Stomach (tissue), 19 donors: ENCODE measurements at places on chromosomes 16 and 17. TPM values are rescaled to one million over a fixed set of nuclear protein-coding genes. Genes with fewer than 3 reads are reported as not detected.
A peak's percentile ranks its signal among the peaks of the same experiment; 100 is the strongest.

- no peak for DNase-seq
Observed at GRCh38 chr17:9932491-9932890, 27.4 kb upstream of the RCVRN start.

DNA sequence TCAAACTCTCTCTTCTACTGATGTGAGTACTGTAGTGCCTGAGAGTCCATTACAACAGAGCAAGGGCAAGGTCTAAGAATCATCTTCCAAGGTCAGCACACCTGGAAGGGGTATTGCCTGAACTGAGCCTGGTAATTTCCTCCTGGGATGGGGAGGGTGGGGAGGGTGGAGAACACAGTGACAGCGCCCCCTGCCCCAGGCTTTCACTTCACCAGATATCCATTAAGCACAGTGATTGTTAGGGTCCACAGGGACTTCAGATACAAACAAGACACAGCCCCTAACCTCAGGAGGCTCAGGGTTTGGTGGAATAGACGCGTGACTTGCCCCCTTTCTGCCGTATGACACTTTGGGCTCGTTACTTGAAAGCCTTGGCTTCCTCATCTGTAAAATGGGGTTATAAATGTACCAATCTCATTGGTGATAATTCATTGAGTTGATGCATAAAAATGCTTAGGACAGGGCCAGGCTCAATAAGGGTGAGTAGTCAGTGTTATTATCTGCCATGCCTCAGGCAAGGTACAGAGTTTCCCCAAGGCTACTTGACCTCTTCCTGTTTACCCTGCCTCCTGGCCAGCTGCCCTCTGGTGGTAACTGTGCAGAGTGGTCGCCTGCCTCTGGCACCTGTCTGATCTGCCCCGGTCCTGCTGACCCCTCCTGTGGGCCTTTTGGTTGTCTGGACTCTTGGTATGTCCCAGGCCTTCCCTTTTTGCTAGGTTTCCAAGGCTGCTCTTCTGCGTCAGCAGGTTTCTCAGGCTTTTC is 13.1 kb upstream of the BRD7 start:
- no peak for DNase-seq

DNA sequence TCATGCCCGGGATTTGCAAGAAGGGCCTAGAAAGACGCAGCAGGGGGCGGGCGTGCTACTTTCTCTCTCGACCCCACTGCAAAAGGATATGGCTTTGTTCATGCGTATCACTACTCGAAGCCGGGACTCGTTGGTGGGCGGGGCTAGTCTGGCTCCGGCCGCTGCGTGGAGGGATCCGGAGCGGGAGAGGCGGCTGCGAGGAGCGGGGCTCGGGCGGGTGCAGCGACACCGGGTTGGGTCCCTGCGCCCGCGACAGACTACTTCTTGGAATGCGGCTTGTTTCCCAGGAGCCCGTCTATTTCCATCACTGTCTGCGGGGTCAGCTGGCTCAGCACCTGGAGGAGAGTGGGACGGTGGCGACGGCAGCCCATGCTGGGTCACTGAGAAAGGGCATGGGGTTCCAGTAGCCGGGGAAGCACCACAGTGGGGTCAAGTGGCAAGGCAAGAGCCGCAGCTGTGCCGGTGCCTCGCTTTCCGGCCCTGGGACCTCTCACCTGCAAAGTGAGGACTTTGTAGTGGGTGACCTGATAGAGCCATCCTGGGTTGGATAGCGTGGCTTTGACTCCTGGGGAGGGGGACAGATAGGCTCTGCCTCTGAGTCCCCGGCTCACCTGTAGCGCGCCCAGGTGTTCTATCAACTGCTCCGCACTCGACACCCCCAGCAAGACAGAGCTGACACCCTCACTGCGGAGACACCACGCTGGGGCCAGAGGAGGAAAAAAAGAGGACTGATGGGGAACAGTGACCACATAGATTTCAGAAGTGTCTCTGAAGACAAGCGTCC is 6.6 kb downstream of the KCNAB3 start:
- peak; percentile 89 for DNase-seq

- DNase-seq: peak; percentile 79
Observed at GRCh38 chr17:298791-299450, 53.7 kb downstream of the RPH3AL start.

- peak; percentile 90 for DNase-seq
Observed at GRCh38 chr16:75420987-75421819, 12.1 kb downstream of the CFDP1 start.

GRCh38 chr17:71164561-71164960 is 956.3 kb upstream of the SOX9 start:
- DNase-seq: no peak

DNA sequence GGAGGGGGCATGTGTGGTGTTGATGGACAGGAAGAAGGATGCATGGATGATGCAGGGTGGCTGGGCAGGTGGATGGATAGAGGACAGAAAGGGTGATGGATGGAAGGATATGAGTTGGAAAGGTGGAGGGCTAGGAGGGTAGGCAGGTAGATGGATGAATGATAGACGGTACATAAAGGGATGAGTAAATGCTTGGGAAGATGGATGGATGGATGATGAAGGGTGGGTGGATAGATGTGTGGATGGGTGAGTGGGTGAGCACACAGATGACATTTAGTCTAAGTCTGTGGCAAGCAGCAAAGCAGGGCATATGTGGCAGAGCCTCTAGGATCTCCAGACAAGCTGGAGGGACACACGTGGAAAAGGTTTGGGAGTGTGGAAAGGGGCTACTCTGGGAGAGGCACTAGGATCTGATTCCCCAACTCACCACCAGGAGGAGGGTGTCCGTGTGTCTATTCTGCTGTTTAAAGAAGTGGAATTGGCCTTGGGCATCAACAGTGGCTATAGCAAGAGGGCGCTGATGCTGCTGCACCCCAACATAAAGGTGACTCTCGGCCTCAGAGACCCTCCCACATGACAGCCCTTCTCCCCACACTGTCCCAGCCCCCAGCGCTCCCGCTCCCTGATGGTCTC is 8.2 kb downstream of the PLD2 start:
- no peak for DNase-seq

GRCh38 chr17:81252326-81252986 is 13.3 kb downstream of the NDUFAF8 start:
- no peak for DNase-seq

DNA sequence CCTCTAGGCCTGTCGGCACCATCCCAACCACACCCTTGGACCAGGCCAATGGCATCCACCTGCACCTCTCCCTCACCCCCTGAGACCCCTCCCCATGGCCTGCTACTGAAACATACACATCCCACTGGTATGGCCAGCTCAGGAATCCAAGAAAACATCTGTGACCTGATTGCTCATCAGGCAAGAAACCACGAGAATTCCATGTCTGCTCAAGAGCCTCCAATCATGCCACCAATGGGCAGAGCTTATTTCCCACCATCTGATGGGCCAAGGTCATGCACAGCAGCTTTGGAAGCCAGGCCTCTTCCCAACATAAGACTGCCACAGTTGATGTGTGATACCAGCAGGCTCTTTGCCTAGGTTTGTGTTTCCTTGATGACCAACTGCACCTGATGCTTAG is 190.1 kb downstream of the C16orf78 start:
- DNase-seq: no peak

DNA sequence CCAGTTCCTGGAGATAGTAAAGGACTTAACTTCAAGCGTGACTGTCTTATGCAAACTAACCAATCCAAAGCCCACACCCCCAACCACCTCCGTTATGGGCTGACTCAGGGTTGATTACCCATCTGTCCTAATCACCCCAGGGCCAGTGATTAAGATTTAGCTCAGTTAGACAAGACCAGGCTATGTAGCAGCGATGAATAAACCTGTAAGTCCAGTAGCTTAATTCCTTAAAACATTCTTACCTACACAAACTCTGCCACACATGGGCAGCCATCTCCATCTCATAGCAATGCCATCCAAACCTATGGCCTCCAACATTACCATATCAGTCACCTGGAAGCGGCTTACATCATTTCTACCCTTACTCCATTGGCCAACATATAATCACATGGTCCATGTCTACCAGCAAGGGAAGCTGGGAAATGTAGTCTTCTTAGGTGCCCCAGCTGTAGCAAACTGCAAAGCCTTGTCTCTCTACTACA is 266.7 kb downstream of the SHISA9 start:
- no peak for DNase-seq

GRCh38 chr16:84952335-84953189 is 58.8 kb downstream of the ZDHHC7 start:
- DNase-seq: peak; percentile 85

DNA sequence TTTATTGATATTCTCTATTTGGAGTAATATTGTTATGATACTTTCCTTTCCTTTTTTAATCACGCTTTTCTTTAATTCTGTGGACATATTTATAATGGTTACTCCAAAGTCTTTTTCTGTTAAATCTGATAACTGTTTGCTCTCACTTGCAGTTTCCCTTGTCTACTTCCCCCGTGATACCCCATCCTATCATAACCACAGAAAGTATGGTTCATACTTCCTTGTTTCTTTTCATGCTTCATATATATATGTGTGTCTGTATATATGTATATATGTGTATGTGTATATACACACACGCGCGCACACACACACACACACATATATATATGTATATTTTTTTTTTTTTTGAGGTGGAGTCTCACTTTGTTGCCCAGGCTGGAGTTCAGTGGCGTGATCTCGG is 23.5 kb downstream of the SPECC1 start:
- DNase-seq: no peak

GRCh38 chr17:80793421-80793820 is 198.2 kb upstream of the CHMP6 start:
- DNase-seq: no peak

GRCh38 chr16:88050952-88051660 is 99.9 kb downstream of the BANP start:
- DNase-seq: no peak

DNA sequence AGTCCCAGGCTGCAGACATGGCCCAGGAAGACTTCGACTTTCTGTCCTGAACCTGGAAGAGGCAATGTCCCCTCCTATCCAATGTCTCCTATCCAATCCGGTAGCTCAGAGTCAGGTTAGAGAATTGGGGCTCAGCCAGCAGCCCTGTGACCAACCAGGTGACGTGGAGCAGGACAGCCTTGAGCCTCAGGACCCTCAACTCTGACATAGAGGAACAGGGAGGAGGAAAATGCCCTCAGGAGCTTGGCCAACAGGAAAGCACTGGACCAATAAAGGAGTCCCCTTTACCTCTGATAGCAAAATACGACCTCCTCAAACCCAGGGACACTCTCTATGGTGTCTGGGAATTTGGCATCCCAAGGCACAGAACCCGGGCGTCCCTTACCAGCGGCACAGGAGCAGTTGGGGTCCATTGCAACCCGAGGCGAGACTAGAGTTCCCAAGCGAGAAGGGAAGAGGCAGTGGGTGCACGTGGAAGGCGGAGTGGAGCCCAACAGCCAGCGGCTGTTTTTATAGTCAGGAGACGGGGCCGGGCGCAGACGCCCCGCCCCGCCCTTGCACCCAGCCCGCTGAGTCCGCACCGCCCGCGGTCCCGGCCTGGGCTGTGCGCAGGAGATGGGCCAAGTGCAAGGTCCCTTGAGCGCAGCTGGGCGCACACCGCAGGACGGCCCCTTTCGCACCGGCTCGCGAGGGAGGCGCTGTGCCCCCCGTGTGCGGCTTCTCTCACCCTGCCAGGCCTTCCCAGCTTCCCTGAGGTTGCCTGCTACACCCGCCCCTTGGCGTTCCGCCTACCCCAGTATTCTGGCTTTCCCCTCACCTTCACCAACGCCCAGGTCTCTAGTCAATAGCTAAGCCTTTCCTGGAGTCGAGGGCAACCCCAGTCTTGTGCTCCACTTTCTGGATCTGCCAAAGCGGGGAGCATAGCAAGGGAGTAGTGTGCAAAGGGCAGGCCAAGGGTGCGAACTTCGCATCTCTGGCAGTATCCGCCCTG is at the start of gene MT1G:
MT1G (minus strand) TSS at position 485 of the 991 bp plus-strand sequence; CDS start at position 413, 72 bp downstream.
- DNase-seq: peak; percentile 87

- peak; percentile 92 for DNase-seq
Observed at GRCh38 chr17:17723354-17724261, 42.4 kb downstream of the RAI1 start.

DNA sequence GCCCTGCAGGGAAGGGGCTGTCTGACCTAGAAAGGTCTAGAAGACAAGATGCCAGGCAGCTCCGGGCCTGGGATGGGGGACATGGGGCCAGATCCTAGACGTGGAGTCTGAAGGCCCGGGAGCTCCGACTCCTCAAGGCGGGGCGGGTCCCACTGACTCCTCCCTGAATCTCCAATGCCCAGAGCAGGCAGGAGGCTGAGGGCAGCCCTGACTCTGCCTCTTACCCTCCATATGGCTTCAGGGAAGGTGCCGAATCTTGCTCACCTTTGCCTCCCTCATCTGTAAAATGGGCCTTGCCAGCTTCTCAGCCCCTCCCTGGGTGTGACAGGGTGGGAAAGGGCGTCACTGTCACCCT is 14.8 kb downstream of the VASN start:
- no peak for DNase-seq

DNA sequence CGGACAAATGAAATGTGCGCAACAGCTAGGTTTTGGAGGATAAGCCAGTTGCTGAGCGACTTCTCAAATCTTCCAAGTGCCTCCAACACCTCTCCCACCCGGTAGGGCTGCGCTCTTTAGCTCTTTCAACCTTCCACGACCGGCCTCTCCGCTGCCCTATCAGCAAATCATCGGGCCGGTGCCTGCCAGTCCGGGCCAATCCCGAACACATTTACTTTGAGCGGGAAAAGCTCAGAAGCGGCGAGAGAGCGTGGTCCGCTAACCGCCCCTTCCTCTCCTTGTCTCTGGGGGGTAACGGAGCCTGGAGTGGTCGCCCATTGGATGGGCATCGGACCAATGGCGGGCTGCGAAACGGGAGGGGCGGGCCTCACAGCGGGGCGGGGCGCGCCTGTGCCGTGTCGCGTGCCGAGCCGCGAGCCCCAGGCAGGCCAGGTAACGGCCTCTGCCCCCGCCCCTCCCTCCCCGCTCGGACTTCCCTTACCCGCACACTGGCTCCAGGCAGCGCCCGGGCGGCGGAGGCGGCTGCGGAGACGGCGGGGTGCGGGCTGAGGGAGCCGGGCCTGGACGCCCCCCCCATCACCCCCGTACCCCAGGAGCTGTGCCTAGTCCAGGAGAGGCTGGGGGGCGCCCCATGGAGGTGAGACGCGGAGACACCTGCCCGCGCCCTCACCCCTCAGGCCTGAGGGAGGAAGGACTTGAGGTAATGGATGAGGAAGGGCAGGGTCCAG is at the start of gene MEIOC:
MEIOC (plus strand) TSS at position 486 of the 728 bp plus-strand sequence; CDS start at position 632, 146 bp downstream.
- no peak for DNase-seq

- peak; percentile 76 for DNase-seq
Observed at GRCh38 chr16:30112197-30113030, 923 bp downstream of the GDPD3 start.

ITGB3 gene
- total RNA-seq: 21.0 TPM

KRTAP4-1 gene
- not detected for total RNA-seq

P2RX1 gene
- 6.7 TPM for total RNA-seq

RHBDL1 gene
- not detected for total RNA-seq

ORC6 gene
- total RNA-seq: not detected

CHRNB1 gene
- 6.4 TPM for total RNA-seq

KRT40 gene
- total RNA-seq: not detected
